ENCODE measurements at places on chromosomes 12 and 14. TPM values are rescaled to one million over a fixed set of nuclear protein-coding genes. Genes with fewer than 3 reads are reported as not detected.

PPP2R5E gene
- 23.7 TPM for total RNA-seq

MYO1H gene
- total RNA-seq, result not detected

VASH1 gene
- total RNA-seq, result 3.4 TPM

RGS6 gene
- total RNA-seq, result not detected

NACA gene
- 1,469 TPM for total RNA-seq
